ENCODE measurements at places on chromosomes 7 and 10.

DNA sequence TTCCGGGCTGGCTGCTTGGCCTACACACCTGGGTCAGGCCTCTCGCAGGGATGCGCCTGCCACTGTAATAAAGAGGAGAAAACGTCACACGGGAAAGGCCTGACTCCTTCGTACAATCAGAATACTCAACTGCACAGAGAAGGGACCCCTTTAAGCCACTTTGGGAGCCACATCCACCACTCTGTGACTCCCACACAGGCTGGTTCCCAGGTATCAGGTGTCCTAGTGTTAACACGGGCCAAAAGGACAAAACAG is 5.8 kb upstream of the ZNF736 start:
- DNase-seq: no peak

- peak; percentile 40 for DNase-seq
Observed at GRCh38 chr10:101244321-101245050, 15.2 kb upstream of the LBX1 start.

DNA sequence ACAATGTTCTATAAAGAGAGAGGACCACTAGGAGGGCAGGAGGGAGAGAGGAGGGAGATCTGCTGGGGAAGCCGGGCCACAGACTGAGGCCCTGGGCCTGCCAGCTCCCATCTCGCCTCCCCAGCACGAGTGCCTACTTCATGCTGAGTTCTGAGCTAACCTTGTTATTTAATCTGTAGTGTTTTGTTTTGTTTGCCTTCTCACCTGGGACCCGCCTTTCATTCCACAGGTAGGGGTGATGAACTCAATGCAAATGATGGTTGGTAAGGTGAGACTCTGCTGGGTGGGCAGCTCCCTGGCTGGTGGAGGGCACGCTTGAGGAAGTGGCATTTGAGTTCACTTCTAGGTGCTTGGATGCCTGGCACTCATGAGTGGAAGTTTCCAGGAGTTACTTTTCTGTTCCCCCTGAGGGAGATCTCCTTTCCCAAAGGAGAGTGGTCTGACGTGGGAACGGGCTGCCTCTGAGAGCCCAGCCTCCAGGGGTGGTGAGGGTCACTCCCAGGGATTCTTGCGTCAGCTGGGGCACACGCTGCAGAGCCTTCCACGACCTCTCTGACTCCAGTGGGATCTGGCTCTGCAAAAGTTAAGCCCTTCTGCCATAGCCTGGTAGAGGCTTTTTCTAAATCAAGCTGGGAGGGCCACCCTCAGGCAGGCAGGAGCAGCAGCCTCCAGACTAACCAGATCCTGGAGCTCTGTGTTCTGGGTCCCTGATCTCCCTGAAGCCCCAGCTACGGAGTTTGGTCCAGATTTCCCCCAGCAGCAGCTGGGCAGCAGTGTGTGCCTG is 22.4 kb downstream of the UBTD1 start:
- no peak for DNase-seq

DNA sequence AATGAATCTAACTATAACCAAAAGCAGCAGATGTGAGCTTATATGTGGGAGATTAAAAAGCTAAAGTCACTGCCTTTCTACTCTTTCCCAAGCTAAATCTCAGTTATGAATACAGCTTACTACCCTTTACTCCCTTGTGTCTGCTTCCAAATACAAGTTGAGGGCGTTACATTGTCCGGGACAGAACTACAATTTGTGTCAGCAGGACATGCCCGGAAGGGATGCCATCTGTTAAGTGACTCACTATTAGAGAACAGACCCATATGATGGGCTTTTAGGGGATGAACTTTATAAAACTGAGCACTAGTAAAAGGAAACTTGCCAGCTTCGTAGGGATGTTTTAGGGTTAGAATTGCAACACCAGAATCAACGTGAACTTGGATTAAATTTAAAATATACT is 299.7 kb upstream of the CSTF2T start:
- no peak for DNase-seq

DNA sequence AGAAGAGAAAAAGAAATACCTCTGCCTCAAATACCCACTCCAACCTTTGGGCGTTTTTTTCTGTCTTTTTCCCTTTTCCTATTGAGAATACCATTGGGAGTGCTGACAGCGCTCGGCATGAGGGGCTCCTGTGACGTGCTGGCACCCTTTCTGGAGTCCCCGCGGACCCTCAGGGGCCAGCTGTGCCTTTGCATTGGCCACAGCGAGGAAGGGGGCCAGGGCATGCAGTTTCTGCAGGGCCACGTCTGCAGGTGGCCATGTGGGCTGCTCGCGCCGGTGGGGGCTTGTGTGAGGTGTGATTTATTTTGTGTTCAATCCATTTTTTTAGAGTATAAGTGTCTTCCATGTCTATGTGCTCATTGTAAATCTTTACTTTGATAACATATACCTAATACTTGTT is 57.4 kb downstream of the INPP5A start:
- no peak for DNase-seq

GRCh38 chr7:127946847-127947246 is 84.4 kb downstream of the LRRC4 start:
- DNase-seq: no peak

DNA sequence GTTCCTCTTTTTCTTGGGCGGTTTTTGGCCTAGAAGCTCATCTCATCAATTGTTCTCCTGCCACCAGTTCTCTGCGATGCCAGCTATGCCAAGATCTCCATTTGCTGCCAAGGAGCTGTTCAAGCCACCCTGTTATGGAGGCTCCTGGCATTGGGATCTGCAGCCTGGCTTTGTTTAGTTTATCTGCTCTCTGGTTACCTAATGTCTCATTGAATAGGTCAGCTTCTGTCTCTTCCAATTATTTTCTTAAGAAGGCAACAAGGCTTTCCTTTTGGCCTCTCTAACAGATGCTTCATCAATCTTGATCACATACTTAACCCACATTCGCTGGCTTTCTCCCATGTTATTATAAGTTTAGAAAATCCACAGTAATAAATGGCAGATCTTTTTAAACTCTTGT is 20.6 kb upstream of the SDK1 start:
- no peak for DNase-seq

DNA sequence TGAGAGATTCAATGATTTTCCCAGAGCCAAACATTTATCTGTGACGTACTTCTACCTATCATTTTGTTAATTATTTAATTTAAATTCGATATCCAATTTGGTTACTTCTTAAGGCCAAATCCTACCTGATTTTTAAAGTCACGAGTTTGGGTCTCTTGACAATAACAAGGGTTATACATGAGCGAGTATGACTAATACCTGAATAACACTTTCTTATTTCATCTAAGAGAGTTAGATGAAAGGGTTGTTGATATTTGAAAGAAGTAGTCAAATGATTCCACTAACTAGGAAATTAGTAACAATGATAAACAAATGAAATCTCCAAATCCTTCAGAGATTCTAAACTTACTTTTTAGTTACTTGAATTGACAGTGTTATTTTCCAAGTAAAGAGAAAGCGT is 1086.9 kb downstream of the XPNPEP1 start:
- peak; percentile 9 for DNase-seq

DNA sequence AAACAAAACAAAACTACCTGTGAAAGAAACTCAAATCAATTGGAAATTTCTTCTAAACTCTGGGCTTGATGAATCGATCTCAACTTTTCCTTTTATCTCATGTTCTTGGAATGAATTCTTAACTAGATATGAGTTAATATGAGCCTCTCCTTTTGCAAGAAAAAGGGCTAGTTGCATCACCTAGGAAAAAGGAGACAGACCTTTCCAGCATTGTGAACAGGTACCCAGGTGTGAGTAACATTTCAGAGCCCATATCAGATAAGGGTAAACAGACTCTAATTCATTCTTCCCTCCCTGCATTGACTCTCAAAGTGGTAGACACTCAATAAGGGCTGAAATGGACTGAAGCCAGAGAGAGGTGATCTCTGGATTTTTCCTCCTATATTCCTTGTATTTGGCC is 103.8 kb upstream of the AGR3 start:
- no peak for DNase-seq

DNA sequence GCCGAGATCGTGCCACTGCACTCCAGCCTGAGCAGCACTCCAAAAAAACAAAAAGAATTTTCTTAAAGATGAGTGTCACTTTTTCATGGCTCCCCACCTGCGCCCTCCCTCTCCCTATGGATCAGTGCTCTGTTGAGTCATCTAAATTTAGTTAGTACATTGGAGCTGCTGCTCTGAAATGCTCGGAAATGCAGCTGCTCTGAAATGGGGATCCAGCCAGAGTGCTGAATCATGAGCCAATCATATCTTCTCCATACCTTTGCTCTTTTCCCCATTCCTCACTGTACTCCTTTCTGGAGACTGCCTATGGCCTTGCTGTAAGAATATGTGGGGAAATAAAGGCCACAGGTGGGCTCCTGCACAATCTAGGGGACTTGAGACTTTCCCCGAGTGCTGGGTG is 188.8 kb downstream of the ZNF438 start:
- no peak for DNase-seq

DNA sequence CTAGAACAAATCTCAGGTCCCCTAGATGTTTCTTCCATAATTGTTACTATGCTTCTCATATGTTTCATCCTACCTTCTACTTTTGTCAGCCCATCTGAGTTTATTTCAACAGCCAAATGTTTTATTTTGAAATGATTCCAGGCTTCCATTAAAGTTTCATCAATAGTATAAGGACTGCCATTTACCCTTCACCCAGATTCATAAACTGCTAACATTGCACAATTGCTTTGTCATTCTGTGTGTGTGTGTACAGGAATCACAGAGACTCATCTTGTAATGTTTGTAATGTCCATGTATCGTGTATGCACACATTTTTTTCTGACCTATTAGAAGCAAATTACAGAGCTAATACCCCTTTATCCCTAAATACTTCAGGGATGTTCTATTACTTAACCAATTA is 25.5 kb downstream of the MMRN2 start:
- no peak for DNase-seq

- no peak for DNase-seq
Observed at GRCh38 chr7:13021566-13022300, 334.3 kb downstream of the ARL4A start.

DNA sequence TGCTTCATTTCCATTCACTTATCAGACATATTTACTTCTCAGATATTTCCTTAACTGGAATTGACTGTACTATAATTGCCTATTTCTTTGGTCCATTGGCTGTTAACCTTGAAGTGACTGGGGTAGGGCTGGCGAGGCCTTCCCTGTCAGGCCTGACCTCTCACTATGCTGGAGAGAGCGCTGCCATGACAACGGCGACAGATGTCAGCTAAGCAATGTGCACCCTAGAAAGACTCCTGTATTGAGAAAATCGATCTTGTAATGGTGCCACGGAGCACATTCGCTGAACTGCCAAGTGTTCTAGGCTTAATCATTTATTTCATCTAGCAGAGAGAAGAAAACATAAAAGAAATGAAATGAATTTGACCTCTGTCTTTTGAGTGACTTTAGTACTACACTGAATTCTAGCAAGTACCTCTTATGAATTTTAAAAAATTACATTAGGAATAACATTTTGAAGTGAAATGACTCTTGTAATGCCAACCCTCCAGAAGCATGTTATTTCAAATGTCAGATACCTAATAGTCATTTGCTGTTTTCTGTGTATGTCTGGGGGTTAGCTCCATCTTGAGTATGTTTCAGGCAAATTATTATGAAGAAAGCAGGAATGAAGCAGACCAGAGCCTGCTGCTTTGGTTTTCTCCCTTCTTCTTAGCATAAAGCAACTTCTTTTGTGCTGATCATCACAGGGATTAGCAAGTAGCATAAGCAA is 148.0 kb downstream of the SNX10 start:
- no peak for DNase-seq

GRCh38 chr10:46287846-46288477 is 1.2 kb downstream of the ANTXRL start:
- peak; percentile 27 for DNase-seq

- DNase-seq: no peak
Observed at GRCh38 chr10:17169803-17170202, 31.7 kb downstream of the TRDMT1 start.

DNA sequence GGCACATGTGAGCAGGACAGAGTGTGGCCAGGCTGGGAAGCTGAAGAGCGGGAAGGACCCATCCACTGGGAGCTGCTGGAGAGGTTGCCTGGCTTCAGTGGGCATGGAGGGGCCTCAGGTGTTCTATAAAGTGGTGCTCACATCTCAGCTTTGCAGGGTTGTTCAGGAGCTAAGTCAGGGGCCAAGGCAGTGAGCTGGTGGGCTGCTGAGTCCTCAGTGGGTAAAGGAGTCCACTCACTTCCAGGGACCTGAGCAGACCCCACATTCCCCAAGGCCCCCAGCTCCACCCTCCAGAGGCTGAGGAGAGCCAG is 28.8 kb upstream of the C10orf53 start:
- no peak for DNase-seq

DNA sequence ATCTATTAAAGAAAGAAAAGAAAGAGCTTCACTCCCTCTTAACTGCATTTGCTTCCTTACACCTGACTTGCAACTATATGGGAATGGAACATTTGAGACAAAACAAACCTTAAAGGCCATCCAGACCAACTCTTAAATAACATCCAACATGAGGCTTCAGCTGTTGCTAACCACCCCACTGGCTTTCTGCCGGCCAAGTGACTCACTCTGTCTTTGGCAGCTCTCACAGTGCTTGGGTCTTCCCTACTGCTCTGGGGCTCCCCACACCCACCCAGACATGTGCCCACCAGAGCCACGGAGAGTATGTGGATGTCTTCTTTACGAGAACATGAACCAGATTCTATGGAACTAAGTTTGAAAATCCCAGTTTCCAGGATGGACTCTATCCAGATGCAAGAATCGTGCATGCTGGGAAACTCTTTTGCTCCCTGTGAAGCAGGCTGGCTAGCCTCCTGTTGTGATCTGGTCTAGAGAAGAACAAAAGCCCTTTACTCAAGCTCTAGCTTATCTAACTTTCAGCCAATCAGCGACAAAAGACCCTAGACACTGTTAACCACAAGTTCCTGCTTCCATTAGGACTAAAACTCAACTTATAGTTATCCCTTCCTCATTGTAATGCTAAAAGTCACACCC is 245.7 kb downstream of the TCERG1L start:
- DNase-seq: no peak

DNA sequence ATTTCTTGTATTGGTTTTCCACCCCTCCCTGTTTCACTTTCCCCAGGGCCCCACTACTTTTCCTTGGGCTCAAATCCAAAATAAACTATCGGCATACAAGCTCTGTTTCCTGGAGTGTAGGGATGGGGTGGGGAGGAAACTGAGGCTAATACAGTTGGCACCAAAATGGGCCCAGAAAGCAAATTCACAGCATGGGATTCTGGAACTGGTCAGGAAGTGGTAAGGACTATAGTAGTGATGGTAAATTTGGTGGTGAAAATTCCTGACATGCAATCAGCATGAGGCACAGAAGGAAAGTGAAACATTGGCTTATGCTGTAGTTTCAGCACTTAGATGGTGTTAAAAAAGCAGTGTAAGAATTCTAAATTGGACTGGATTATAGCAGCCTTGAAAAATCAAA is 8.7 kb upstream of the SAMD9L start:
- DNase-seq: peak; percentile 70

DNA sequence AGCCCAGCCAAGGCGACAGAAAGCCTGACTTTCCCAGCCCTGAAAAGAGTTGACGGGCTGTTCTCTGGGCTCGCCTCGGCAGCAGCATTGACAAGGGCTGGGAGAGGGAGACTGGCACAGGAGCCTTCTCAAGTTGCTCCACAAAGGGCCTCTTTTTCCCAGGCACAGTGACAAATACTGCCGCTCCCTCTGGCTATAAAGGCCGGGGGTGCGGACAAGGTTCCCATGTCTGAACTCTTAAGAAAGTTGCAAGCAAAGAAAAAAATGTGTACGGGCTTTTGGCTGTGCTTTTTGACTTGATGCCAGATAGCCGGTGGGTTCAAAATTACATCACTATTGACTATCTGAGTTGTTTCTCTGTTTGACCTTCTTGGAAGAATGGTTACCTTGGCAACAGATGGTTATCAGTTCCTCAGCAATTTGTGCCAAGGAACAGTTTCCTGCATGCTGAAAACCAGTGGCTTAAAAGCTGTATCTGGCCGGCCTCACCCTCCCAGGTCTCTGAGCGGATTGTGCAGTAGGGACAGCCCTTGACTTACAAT is 115.9 kb upstream of the EEPD1 start:
- peak; percentile 65 for DNase-seq
